Liver (tissue), 10 donors: ENCODE measurements at places on chromosomes 2 and 18. TPM values are rescaled to one million over a fixed set of nuclear protein-coding genes. Genes with fewer than 3 reads are reported as not detected.

DNA sequence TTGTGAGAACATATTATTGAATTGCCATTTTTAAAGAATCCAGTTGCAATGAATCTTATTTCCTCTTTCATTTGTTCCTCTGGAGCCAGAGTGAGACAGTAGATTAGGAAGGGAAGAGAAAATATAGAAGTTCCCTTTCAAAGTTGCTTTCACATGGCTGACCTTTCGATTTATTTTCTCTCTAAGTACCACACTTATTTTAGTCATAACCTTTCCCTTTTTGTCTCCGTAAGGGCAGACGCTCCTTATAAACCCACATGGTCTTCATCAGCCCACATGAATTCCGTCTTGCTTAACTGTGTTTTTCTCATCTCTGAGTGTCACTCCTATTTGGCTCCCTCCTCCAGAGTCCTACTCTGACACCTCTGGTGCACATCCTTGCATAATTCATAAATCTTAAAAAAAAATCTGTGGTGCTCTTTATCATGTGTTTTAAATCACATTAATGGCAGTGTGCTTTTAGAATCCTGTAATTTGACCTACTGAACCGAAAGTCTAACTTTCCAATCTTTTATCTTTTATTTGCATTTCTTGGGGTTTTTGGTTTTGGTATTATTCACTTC lies 38.5 kb upstream of the ZNF396 start:
- no peaks in the 10 kb centered on the region for H3K4me1 ChIP-seq
- no peak for DNase-seq
- no peak overlapping the region for H3K4me3 ChIP-seq

DNA sequence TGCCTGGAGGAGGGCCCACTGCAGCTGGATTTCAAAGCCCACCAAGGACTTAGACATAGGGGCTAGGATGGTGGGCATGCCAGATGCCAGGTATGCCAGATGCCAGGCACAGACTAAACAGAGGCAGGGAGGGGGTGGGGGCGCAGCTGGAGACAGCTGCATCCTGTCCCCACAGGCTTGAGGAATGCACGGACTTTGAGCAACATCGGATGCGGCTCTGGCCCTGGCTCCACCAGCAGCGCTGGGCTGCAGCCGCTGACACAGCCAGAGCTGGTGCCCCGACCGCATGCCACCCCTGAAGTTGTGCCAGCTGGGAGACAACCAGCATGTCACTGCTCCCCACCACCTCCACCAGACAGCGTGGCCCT lies 39.5 kb downstream of the AQP12A start:
- no peak for DNase-seq
- no peaks in the 10 kb centered on the region for H3K4me1 ChIP-seq
- H3K27ac ChIP-seq = no peak overlapping the region

GRCh38 chr2:9752441-9753275 lies 90.6 kb upstream of the TAF1B start:
- peaks cover 5% of the 10 kb centered on the region for H3K27me3 ChIP-seq
- no peak overlapping the region for H3K4me3 ChIP-seq
- H3K36me3 ChIP-seq = no peaks in the 10 kb centered on the region
- DNase-seq = no peak

- no peak overlapping the region for H3K4me3 ChIP-seq
- H3K27me3 ChIP-seq = no peaks in the 10 kb centered on the region
- H3K4me1 ChIP-seq = no peaks in the 10 kb centered on the region
- no peak overlapping the region for H3K27ac ChIP-seq
- H3K36me3 ChIP-seq = no peaks in the 10 kb centered on the region
Observed at GRCh38 chr2:98334439-98335078, 11.7 kb upstream of the CNGA3 start.

CHRNG gene
- not detected for total RNA-seq

DUSP19 gene
- total RNA-seq = 2.2 TPM

DNA sequence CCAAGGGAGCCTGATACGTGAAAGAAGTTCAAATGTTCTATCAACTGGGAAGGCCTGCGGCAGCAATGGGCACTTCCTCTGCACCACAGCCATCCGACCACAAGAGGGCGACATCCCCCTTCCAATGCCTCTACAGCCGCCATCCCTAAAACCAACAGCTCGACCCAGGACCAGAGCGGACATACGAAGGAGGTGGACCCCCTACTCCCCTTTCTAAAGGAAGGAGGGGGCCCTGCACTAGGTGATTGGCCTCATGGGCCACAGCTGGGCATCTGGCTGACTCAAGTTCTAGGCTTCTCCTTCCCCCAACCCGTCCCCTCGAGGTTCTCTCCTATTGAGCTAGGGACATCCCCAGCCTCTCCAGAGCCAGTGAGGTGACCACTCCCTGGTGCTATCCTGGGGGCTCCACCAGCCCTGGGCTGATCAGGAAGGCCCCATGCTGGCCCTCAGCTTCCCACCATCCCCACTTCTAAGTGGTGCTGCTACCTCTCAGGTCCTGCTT lies 217.2 kb downstream of the TNS1 start:
- H3K27me3 ChIP-seq = no peaks in the 10 kb centered on the region
- H3K4me3 ChIP-seq = no peak overlapping the region
- no peaks in the 10 kb centered on the region for H3K36me3 ChIP-seq
- peak; percentile 90 for DNase-seq

DNA sequence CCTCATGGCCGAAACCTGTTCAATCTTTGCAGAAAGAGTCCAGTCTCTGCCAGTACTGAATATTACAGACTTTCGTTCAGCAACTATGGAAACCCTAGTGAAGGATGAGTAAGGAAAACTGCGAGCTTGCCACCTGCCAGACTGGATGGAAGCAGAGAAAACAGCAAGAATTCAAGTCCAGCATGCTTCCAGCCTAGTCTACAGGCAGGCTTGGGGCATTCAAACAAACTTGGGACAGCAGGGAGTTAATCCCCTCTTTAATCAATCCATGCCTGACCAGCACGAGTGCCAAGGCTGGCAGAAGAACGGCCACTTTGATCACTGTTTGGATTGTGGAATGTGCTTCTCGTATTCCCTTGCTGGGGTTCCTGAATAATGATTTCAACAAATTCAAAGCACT lies 145.2 kb downstream of the EPHA4 start:
- no peak for DNase-seq
- H3K27me3 ChIP-seq = no peaks in the 10 kb centered on the region
- H3K4me3 ChIP-seq = no peak overlapping the region
- peaks cover 2% of the 10 kb centered on the region for H3K4me1 ChIP-seq
- H3K27ac ChIP-seq = no peak overlapping the region

DNA sequence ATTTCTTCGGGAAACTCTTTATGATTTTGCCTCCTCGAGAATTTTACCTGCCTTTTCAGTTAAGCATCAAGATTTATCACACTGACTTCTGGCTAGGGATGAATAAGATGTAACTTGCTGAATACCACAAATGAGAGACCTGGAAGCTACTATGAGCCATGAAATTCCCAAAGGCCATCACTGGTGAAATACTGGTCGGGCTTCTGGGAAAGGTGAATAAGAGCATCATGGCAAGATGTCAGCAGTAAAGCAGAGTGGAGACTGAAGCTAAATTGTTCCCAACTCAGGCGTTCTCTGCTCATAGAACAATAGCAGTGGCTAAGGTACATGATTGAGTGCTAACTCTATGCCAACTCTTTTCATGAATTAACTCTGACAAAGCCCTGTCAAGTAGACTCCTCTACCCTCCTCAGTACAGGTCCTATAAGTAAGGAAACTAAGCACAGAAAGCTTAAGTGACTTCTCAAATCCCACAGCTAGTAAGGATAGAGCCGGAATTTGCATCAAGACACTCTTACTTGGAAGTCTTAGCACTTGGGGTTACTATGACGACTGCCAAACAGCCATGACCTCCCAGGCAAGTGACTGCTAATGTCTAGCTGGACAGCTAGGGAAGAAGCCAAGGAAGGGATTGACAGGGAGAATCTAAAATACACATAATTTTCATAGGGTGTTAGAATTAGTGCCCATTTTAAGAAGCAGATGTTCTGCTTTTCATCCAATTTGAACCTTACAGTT lies 22.7 kb upstream of the DSC3 start:
- H3K36me3 ChIP-seq = peaks cover 13% of the 10 kb centered on the region
- no peak overlapping the region for H3K4me3 ChIP-seq
- H3K4me1 ChIP-seq = no peaks in the 10 kb centered on the region
- no peak overlapping the region for H3K27ac ChIP-seq

- no peak for DNase-seq
- H3K4me3 ChIP-seq = no peak overlapping the region
- no peaks in the 10 kb centered on the region for H3K4me1 ChIP-seq
- no peaks in the 10 kb centered on the region for H3K27me3 ChIP-seq
Observed at GRCh38 chr2:210816769-210817168, 260.4 kb downstream of the CPS1 start.

GRCh38 chr2:126988482-126988881 lies 89.8 kb downstream of the TEX51 start:
- H3K4me3 ChIP-seq = no peak overlapping the region
- H3K27me3 ChIP-seq = no peaks in the 10 kb centered on the region
- no peak overlapping the region for H3K27ac ChIP-seq
- no peaks in the 10 kb centered on the region for H3K36me3 ChIP-seq
- no peak for DNase-seq

PSMD14 gene
- total RNA-seq = 34.8 TPM

DNA sequence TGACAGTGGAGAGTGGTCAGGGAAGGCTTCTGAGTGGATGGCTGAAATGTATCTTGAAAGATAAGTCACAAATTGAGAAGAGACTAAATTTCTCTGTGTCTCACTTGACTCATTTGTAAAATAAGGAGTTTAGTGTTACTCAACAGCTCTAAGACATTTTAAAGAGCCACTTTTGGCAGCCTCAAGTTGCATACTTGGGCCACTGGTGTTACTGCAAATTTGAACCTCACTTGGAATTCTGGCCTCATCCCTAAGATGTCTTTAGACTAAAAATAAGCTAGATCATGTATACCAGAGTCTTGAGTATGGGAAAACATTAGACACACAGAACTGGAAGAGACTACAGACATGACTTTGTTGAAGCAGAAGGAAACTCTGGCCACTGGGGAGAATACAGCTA lies 4.5 kb upstream of the MTLN start:
- DNase-seq = no peak
- H3K4me3 ChIP-seq = no peak overlapping the region
- H3K4me1 ChIP-seq = peaks cover under 1% of the 10 kb centered on the region
- no peaks in the 10 kb centered on the region for H3K36me3 ChIP-seq
- no peak overlapping the region for H3K27ac ChIP-seq
- H3K27me3 ChIP-seq = no peaks in the 10 kb centered on the region

- H3K4me3 ChIP-seq = no peak overlapping the region
- peaks cover 24% of the 10 kb centered on the region for H3K4me1 ChIP-seq
- no peaks in the 10 kb centered on the region for H3K36me3 ChIP-seq
Observed at GRCh38 chr2:174611854-174612253, 14.2 kb upstream of the WIPF1 start.

RAPGEF4 gene
- total RNA-seq = 18.2 TPM

GRCh38 chr2:232174662-232175061 lies 203.9 kb upstream of the ALPP start:
- DNase-seq = no peak
- no peaks in the 10 kb centered on the region for H3K36me3 ChIP-seq

DNA sequence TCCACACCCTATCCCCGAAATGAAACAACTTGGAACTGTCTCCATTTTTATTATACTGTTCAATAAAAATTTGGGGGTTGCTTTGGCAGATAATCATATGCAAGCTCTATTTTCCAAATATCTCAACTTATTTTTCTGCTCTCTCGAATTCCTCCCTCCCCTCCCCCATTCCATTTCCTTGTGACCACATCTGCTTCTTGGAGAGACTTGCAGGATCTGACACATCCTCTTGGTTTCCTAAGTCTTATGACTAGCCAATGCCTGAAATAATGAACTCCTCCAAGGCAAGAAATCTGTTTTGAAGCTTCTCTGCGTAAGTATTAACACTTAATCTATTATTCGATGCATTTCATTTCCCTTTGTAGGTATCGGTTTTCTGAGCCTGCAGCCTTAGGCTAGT lies 16.1 kb downstream of the TGIF1 start:
- H3K4me1 ChIP-seq = no peaks in the 10 kb centered on the region
- H3K4me3 ChIP-seq = no peak overlapping the region
- no peak for DNase-seq
- H3K27me3 ChIP-seq = no peaks in the 10 kb centered on the region

- no peak for DNase-seq
- H3K27ac ChIP-seq = no peak overlapping the region
- no peaks in the 10 kb centered on the region for H3K27me3 ChIP-seq
- H3K36me3 ChIP-seq = no peaks in the 10 kb centered on the region
Observed at GRCh38 chr18:78521136-78521535, 458.5 kb upstream of the SALL3 start.

DNA sequence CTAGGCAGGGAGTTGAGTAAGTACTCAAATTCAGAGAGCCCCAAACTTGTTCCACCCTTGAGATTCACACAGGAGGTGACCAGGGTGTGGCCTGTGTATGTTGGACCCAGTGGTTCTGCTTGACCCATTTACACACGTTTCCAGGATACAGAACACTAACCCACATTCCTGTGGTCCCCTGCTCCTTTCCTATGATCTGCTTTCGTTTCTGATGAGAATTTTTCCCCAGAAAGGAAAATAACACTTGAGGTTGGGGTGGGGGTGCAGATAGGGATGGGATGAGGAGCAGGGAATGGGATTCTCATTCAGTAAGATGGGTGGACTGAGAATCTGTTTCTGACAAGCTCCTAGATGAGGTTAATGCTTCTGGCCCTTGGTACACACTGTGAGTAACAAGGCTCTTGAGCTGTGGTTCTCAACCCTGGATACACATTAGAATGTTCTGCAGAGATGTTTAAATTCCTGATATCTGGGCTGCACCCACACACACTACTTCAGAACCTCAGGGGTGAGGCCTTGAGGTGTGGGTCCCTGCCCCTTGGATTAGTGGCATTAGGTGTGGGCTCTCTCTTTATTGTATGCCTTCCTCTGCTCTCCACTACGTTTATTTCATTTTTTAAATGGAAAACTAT lies 58.4 kb downstream of the TPGS2 start:
- H3K27me3 ChIP-seq = no peaks in the 10 kb centered on the region
- DNase-seq = no peak
- no peak overlapping the region for H3K27ac ChIP-seq
- H3K4me3 ChIP-seq = no peak overlapping the region

DNA sequence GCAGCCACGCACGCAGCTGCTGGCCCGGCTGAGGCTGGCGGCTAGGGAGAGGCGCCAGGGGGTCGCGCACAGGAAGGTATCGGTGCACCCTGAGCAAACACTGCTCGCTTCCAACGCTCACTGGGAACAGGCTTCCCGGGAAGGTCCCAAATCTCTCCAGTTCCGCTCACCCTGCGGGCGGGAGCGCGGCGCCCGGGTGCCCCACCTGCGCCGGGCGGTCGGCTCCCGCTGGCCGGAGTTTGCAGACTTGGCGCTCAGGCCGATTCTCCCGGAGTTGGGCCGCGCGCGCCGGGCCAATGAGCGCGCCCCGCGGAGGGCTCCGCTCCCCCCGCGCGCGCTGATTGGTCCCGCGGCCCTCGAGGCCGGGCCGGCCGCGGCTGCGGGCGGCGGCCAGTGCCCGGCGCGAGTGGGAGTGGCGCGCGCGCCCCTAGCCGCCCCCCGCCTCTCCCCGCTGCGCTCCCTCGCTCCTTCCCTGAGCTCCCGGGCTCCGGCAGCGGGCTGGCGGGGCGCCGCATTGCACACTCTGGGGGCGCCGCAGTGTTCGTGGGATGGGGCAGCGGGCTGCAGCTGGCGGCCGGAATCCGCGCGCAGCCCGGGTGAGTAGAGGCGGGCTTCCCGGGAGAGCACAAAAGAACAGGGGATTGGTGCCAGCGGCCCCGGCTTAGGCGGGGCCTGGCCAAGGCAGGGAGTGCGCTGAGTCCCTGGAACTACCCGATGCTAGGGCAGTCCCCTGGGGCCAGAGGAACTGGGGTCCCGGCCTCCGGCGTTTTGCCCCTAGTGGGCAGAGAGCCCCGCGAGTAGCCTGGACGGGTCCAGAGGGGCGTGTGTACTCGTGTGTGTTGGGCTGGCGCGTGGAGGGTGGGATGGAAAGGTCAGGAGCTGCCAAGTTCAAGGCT lies at the start of gene LYPD6:
Gene LYPD6 (plus strand): TSS at position 461 of the 896 bp plus-strand sequence. CDS start 107,122 bp downstream, outside the sequence.
- peak within 1 kb of the TSS; percentile 80 for H3K4me3 ChIP-seq
- no peaks in the 10 kb centered on the region for H3K27me3 ChIP-seq
- DNase-seq = peak; percentile 64
